ENCODE measurements at places on chromosomes 11 and 22. TPM values are rescaled to one million over a fixed set of nuclear protein-coding genes. Genes with fewer than 3 reads are reported as not detected.

GRCh38 chr11:16792426-16792825 lies 54.0 kb downstream of the C11orf58 start:
- no peak for DNase-seq

- DNase-seq = no peak
These were observed 28.7 kb downstream of the IGLL1 start for GRCh38 chr22:23551385-23551784.

The TEX54 gene
- not detected for total RNA-seq

GRCh38 chr11:17720796-17721171 lies 1.4 kb downstream of the MYOD1 start:
- no peak for DNase-seq
